Activated CD4-positive, CD25-positive, alpha-beta regulatory T cell treated with anti-CD3 and anti-CD28 coated beads, Interleukin-2, amount 50 U/mL, for 16 hours (primary cell): ENCODE measurements at places on chromosomes 16 and 17.

DNA sequence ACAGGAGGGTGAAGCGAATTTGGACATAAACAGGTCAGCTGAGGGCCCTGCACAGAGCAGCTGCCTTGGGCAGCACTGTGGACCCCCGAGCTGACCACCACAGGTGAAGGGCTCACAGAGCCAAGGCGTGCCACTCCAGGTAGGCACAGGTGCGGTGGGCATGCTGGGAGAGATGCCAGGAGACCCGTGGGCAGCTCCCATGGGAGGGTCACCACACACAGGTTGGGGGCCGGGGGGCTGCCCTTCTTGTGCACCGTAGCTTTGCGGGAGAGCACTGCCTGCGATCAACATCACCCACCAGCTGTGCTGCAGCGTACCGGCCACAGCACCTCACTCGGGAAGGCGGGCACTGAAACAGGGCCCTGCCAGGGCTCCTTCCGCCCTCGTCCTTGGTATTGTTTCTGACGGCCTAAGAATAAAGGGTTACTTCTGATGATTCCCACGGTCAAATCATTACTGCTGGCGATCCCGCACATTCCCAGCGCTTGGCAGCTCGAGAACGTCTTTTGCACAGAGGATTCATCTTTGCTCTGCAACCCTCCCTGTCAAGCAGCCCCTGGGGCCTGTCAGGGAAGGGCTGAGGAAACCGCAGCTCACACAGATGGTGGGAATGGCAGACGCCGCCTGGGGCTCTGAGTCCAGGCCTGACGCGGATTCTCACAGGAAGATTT is 181.7 kb downstream of the BANP start:
- no peak for DNase-seq

DNA sequence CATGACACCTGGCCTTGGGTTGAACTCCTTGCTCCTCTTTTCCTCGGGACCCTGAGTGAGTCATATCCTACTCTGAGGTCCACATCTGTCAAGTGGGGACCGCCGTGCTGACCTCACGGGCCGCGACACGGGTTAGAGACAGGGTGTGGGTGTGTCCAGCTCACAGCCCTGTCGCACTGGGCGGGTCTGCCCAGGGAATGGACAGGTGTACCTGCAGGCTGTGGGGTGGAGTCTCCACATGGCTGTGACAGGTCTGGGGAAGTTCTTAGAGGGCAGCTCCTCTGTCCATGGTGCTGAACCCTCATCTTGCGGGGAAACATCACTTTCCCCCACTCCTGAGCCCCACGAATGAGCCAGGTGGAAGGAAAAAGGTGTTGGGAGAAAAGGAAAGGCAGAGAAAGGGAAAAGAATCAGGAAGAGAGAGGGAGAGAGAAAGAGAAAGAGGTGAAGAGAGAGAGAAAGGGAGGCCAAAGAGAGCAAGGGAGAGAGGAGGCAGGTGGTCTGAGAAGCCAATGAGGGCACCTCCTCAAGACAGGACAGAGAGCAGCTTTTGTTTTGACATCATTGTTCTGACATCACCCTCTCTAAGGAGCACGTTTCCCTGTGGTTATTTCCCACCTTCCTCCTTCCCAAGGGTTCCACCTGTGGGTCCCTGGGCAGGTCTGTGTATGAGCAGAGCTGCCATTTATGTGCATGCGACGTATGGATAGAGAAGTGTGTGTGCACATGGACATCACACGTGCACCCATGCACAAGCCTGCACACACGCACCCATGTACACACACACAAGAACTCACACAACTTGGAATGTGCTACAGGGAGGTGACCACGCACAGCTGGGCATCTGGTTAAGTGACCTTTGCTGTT is 32.6 kb upstream of the CBFA2T3 start:
- DNase-seq, result no peak

DNA sequence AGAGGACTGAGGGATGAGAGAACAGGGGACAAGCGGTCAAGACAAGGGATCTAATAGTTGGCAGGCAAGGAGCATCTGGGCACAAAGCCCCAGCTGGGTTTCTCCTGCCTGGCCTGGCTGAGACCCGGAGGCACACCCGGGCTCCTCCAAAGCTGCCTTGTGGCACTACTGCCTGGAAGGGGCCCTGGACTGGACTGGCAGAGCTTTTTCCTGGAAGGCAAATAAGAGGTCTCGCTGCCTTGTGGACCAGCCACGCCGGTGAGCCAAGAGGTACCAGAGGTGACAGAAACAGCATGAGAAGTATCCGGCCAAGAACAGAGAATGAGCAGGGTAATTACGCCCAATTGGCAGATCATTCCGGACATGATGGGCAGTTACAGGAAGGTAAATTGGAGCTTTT is 64.6 kb downstream of the GTF3C1 start:
- no peak for DNase-seq

DNA sequence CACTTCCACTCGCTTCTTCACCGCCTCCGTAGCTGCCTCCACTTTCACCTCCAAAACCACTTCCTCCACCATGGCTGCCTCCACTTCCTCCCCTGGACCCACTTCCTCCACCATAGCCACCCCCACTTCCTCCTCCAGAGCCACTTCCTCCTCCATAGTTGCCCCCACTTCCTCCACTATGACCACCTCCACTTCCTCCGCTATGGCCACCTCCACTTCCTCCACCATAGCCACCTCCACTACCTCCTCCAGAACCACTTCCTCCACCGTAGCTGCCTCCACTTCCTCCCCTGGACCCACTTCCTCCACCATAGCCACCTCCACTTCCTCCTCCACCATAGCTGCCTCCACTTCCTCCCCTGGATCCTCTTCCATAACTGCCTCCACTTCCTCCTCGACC is 4.5 kb downstream of the KRT9 start:
- DNase-seq, result no peak

- no peak for DNase-seq
Measured at GRCh38 chr16:51573191-51573590, 422.1 kb upstream of the SALL1 start.

DNA sequence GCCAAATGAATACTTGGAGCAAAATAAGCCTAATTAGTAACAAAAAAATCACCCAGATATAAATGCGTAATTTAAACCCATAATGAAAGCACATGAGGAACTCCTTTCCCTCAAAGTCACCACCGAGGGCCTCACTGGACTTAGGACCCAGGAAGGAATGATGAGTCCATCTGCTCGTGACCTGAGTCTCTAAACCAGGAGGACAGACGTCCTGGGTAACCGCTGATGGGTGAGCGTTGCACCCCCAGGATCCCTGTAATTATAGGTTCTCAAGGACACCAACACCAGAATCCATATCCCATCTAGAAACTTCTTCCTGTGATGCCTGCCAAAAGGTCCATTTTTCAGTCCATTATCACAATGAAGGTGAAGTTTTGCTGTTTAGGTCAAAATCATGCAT is 121.4 kb downstream of the ZNF778 start:
- no peak for DNase-seq

GRCh38 chr17:31274252-31274651 is 22.8 kb downstream of the OMG start:
- DNase-seq, result no peak

- DNase-seq, result no peak
Measured at GRCh38 chr16:84940670-84941551, 70.4 kb downstream of the ZDHHC7 start.
